ENCODE measurements at places on chromosomes 7 and 10.

GRCh38 chr10:25600651-25601050, 333.4 kb upstream of the MYO3A start:
- no peak for DNase-seq

- DNase-seq: no peak
Measured at GRCh38 chr7:18290223-18290622, 205.3 kb upstream of the HDAC9 start.

DNA sequence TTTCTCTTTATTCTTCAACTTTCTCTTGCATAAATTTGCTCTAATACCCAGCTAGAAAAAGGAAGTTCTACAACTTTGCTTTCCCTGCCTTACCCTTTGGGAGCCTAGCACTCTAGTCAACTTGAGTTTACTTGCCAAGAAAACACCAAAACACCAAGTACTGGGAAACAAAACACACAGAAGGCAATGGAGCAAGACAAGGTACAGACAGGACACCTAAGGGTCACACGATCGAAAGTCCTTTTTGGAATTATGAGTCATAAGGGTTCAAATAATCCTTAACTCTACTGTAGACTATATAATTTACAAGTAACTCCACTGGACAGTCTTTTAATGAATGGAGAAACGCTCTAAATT, 42.6 kb upstream of the ANAPC16 start:
- no peak for DNase-seq

GRCh38 chr7:69681181-69681580, 82.9 kb downstream of the AUTS2 start:
- DNase-seq: no peak

- DNase-seq: no peak
Measured at GRCh38 chr7:45888993-45889366, 692 bp downstream of the IGFBP1 start.

GRCh38 chr7:28348636-28349035, 63.7 kb upstream of the CREB5 start:
- DNase-seq: peak; percentile 34

DNA sequence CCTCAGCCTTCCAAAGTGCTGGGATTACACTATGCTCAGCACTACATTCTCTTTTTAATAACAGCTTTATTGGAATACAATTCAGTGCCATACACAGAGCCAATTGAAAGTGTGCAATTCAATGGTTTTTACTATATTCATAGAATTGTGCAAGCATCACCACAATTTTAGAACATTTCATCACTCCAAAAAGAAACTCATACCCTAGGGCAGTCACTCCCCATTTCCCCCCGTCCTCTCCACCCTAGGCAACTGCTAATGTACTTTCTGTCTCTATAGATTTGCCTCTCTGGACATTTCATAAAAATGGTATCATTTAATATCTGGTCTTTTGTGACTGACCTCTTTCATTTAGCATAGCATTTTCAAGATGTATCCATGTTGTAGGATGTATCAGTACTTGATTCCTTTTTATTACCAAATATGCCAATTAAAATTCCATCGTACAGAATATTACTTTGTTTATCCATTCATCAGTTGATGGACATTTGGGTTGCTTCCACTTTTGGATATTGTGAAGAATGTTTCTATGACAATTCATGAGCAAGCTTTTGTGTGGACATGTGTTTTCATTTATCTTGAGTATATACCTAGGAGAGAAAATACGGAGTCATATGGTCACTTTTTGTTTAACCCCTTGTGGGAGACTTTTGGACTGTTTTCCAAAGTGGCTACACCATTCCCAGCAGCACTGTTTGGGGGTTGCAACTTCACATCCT, 6.3 kb upstream of the XPNPEP1 start:
- no peak for DNase-seq

DNA sequence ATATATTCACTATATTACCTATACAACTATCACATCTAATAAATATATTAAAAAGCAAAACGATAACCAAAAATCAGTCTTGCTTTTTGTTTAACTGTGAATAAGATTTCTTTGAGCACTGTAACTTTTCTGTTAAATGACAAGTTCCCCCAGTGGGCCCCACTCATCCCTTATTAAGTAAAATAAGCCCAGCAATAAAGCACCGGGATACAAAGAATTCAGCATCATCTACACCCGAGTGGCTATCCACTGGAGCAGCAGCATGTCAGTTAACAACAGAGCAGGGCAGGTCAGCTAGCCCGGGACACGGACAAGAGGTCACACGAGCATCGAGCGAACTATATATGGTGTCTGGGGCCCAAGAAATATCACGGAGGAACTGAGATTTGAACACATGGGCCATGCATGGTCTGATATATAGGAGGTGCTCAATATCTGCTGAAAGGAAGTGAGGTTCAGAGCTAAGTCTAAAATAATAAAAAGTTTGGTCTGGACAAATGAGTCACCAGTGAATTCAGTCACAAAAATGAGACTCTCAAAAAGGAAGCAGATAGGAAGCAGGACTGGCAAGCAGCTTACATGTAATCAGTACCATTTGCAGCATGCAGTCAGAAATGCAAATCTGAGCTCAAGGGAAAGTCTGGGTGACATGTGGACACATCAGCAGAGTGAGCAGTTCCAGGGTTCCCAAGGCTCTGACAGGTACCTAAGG, 4.1 kb downstream of the ERCC6 start:
- DNase-seq: no peak

DNA sequence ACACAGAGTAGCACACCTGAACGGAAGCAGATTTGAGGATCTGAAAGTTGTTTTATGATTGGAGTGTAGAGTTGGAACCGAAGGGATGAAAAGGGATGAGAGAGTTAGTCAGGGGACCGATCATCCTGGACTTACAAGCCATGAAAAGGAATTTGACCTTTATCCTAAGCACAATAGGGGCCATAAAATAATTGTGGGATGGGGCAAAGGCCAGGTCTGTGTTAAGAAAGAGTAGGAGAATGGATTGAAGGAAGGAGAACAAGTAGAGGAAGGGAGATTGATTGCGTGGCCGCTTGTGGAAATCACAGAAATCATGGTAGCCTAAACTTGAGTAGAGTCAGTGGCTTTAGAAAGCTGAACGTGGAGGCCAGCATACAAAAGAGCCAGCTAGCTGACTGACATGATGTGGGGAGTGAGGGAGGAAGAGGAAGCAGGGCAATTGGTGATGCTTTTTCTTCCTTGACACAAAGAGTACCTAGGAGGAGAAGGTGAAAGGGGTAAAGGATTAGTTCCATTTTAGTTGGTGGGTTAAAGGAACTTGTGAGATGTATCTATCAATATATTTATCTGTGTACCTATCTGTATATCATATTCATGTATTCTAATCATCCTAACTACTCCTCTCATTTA, 67.1 kb upstream of the RPA3 start:
- DNase-seq: no peak

- no peak for DNase-seq
Measured at GRCh38 chr7:42479452-42479815, 242.4 kb upstream of the GLI3 start.

Measured in T47D (cell line).